HTR-8/SVneo (cell line): ENCODE measurements at places on chromosomes 13 and 19.

- DNase-seq: no peak
Measured at GRCh38 chr13:45541806-45542205, 73.7 kb downstream of the ERICH6B start.

- DNase-seq: no peak
Measured at GRCh38 chr13:46327246-46327645, 59.8 kb downstream of the RUBCNL start.

- no peak for DNase-seq
Measured at GRCh38 chr13:47241446-47241845, 344.6 kb upstream of the HTR2A start.

- DNase-seq: no peak
Measured at GRCh38 chr19:29966588-29967249, 24.7 kb downstream of the URI1 start.

DNA sequence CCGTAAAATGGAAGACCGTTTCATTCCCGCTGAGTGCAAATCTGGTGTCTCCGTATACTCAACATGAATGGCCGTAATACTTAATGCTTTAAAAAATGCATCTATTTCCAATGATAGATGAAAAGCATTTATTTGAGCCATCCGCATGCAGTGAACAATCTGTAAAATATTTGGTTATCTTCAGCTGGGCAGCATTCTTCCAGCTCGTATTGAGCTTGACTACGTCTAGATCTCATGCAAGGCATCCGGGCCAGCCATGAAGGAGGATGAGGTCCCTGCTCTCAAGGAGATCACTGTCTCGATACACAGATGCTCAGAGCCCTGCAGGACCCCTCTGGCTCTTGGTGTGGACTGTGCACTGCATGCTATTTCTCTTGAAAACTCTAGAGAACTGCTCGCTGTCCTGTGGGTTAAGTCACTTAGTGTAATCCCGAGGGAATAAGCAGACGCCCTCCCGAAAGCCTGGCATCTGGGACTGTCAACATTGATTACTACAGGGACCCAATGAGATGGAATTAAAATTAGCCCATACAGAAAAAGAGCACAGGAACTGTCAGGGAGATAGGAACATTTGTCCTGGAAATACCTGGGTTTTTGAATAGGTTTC is 112.4 kb upstream of the RNF113B start:
- DNase-seq: no peak

- DNase-seq: no peak
Measured at GRCh38 chr19:49570997-49571676, 9.2 kb downstream of the NOSIP start.

GRCh38 chr19:15609261-15609660 is 5.8 kb upstream of the CYP4F8 start:
- DNase-seq: no peak

- no peak for DNase-seq
Measured at GRCh38 chr13:21287331-21287907, 111.0 kb downstream of the MRPL57 start.

DNA sequence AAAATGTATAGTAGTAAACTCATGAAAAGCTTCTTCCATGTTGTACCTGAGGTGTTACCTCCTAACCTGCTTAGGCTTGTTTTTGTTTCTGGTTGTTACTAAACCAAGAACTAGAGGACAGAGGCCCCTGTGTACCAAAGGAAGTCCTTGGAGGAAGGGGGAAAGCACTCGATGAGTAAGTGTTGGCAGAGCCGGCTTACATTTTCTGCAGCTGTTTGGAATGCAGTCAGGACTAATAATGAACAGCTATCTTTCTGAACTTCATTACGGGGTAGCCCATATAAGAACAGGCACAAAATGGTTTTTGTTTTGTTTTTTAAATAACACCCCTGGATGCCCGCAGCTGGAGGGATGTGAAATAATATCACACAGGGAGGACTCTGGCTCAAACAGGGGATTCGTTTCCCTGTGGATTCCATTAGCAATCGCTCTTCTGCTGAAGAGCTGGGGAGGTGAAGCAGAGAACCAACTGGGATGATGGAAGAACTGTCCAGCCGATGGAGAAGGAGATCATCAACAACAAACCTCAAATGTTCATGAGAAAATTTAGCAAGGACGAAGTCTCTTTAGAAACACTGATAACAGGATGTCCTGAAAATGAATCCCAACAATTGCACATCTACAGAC is 214.2 kb upstream of the MAB21L1 start:
- DNase-seq: no peak

GRCh38 chr13:30392681-30393045 is 29.6 kb upstream of the UBE2L5 start:
- no peak for DNase-seq

GRCh38 chr13:45751885-45752284 is 49.8 kb downstream of the CBY2 start:
- DNase-seq: no peak

DNA sequence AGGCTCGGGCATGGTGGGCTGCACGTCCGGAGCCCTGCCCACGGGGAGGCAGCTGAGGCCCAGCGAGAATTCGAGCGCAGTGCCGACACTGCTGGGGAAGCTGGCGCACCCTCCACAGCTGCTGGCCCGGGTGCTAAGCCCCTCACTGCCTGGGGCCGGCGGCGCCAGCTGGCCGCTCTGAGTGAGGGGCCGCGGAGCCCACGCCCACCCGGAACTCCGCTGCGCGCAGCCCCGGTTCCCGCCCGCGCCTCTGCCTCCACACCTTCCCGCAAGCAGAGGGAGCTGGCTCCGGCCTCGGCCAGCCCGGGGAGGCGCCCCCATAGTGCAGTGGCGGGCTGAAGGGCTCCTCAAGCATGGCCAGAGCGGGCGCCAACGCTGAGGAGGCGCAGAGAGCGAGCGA is 2080.4 kb downstream of the PCDH9 start:
- DNase-seq: no peak

DNA sequence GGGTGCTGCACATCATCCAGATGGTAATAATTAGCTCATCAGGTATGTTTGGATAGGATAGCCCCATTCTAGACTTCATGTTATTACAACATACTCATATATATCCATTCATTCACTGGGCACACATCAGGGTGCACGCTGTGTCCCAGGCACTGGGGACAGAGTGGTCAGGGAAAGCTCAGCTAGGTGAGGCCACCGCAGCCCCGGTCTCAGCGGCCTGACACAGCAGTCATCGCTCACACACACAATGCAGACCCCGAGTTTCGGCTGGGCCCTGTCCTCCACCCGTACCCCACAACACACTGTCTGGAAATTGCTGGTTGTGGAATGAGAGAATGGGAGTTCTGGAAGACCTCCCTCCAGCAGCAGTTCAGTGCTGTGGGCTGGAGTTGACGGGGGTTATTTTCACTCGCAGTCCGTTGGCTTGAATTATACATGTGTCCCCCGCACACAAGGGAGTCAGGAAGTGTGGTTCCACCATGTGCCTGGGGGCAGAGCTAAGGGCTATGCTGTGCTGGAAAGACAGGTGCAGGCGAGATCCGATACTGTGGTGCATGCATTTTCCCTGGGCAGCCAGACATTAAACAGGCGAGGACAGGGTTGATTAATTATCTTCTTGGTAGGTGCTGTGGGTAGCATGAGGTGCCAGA is 257.6 kb downstream of the TEX29 start:
- DNase-seq: no peak

DNA sequence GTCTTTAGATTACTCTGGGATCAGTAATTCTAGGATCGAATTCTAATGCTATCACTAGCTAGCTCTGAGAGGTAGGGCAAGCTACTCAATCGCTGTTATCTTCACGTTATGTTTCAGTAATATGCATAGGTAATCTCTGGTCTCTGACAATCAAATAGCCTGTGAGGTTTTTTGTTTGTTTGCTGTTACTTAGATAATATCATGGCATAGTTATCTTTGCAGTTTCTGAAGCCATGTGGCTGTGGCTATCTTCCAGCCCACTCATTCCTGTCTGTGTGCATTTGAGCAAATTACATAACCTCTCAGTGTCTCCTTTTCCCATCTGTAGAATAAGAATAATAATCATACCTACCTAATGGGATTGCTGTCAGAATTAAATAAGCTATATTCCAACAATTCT is 330.2 kb downstream of the PCDH9 start:
- no peak for DNase-seq

DNA sequence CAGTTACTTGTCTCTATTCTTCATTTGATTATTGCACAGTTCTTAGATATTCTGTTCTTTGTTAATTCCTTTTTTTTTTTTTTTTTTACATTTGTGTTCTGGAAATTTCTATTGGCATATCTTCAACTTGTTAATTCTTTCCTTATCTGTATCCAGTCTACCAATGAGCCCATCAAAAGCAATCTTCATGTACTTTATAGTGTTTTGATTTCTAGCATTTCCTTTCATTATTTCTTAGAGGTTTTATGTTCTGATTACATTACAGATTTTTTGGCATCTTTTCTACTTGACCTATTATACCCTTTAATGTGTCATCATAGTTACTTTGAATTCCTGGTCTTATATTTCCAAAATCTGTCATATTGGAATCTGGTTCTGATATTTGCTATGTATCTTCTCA is 2194.8 kb downstream of the PCDH9 start:
- DNase-seq: no peak

DNA sequence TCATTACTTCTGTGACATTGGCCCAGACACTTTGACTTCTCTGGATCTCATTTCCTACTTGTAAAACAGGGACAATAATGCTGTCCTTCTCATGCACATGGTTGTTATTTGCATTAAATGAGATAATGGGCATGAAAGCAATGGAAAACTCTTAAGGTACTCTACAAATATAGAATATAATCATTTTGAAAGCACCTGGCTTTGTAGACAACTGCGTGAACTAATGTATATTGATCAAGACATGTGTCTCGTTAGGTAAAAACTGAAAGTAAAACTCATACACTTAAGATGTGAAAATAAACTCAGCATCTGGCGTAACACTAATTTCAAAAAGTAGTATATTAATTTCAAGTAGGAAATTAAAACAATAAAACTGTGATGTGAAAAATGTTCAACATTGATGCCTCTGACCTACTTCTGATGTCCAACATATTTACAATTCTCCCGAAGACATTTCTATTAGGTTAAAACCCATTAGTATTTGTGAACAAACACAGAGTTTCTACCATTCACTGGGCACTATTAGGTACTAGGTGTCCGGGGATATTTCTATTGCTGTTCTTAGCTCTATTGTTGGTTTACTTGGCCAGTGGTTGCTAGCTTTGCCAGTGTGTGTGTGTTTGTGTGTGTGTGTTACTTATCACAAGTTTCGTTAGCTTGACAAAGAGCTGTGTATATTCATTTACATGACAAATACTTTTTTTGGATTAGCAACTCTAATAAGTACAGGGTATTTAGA is 220.5 kb downstream of the KCNRG start:
- DNase-seq: no peak

GRCh38 chr19:11069561-11069960 is 19.7 kb upstream of the LDLR start:
- DNase-seq: no peak

- peak; percentile 52 for DNase-seq
Measured at GRCh38 chr13:113836768-113837559, 26.9 kb downstream of the GAS6 start.

- DNase-seq: no peak
Measured at GRCh38 chr13:111049791-111050538, 65.1 kb upstream of the ARHGEF7 start.

GRCh38 chr19:28519952-28520861 is 692.7 kb downstream of the UQCRFS1 start:
- no peak for DNase-seq

DNA sequence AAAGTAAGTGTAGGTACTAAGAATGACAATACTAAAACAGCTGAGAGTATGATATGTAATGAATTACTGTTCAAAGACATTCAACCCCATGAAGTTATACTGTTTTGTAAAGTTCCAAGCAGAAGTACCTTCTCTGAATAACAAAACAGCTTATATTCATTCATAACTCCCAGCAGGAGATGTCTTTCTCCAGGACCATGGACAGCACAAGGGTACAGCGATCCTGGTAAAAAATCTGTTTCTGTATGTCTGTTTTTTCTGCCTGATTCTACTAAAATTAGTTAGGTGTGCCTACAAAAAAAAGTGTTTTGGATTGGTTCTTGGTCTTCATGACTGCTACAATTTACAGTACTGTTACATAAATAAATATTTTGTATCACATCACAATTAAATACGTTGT is 172.5 kb upstream of the SLITRK5 start:
- DNase-seq: peak; percentile 5

GRCh38 chr19:33309826-33310225 is 7.5 kb upstream of the CEBPA start:
- DNase-seq: no peak

- DNase-seq: no peak
Measured at GRCh38 chr13:39938596-39938995, 283.1 kb downstream of the COG6 start.

- no peak for DNase-seq
Measured at GRCh38 chr19:39736088-39736487, 1.7 kb downstream of the CLC start.

DNA sequence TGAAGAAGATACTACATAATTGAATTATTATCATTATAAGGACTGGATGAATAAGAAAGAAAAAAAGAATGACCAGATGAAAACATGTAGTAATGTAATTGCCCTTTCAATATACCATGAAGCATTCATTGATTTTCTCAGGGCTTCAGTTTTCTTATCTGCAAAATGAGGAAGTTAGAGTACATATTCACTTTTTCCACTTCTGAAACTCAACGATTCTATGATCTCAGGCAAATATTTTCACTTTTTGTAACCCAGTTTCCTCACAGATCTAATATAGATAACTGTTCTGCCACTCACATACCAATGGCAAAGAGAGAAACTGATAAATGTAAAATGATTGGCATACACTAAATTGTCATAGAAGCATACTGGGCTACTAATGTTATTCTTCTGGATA is 856.6 kb upstream of the KLHL1 start:
- DNase-seq: no peak

GRCh38 chr13:40599747-40600146 is 66.7 kb downstream of the FOXO1 start:
- DNase-seq: no peak

- DNase-seq: no peak
Measured at GRCh38 chr19:42150911-42151361, 18.7 kb upstream of the POU2F2 start.
